Ascending aorta (tissue), 2 donors: ENCODE measurements at places on chromosomes 2 and 18. TPM values are rescaled to one million over a fixed set of nuclear protein-coding genes. Genes with fewer than 3 reads are reported as not detected.

FAP gene
- total RNA-seq, result 16.7 TPM

FZD7 gene
- 32.5 TPM for total RNA-seq

REG1B gene
- total RNA-seq, result not detected

DNA sequence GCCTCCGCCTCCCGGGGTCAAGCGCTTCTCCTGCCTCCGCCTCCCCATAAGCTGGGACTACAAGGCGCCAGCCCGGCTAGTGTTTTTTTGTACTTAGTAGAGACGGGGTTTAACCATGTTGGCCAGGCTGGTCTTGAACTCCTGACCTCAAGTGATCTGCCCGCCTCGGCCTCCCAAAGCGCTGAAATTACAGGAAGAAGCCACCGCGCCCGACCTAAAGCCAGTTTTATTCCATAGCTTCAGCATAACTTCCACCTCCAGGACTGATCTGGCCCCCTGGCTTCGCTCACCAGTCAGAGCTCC is 783 bp upstream of the TXNL4A start:
- no peak for DNase-seq
